Stimulated activated CD8-positive, alpha-beta memory T cell treated with anti-CD3 and anti-CD28 coated beads, Interleukin-4, amount 100 ng/mL, for 48 hours (primary cell): ENCODE measurements at places on chromosomes 2 and 18.

- DNase-seq = no peak
Measured at GRCh38 chr2:132577686-132578085, 92.3 kb downstream of the LYPD1 start.

DNA sequence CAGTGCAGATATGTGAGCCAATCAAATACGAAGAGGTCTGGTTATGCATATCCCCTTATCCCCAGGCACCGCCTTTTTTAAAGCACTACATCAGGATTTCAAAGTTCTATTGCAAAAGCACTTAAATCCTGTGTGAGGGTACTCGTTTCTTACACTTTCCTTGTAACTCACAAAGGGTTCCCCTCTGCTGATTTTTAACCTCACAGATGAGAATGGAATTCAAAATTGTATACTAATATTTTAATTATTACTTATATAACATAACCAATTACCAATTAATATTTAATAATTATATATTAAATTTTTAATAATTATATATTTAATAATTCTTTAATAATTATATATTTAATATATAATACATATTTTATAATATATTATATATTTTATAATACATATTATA lies 126.2 kb upstream of the MAPRE2 start:
- DNase-seq = no peak

DNA sequence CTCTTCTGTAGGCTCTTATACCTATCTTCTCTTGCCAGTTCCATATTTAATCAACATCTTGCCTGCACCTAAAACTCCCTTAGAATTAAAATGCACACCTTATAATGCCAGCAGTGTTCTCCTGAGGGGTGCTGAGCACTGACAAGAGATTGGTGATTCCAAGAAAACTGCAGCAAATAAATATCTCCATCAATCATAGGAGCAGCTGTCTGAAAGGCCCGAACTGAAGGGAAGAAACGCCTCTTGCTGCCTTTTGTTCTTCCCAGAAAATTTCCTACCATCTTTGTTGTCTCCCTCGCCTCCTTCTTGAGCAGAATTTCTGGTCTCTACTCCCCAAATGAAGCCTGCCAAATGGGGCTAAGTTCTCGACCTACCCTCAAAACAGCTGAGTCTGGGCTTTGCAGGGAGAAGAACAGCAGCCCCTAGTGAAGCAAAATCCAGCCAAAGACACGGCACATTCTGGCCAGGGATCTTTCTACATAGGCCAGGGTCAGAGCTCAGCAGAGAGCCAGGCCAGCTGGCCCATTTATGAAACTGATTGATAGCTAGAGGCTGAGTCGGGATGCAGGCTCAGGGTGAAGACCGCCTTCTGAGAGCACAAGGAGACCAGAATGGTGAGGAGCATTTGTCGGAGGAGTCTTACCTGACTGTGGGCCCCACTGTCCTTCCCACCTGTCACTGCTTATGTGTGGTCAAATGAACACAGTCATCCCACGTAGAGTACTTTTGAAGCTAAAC lies 20.4 kb upstream of the TMEM247 start:
- no peak for DNase-seq

- no peak for DNase-seq
Measured at GRCh38 chr18:61690418-61691138, 202.2 kb downstream of the RNF152 start.

- no peak for DNase-seq
Measured at GRCh38 chr2:118711603-118712002, 135.8 kb downstream of the EN1 start.

DNA sequence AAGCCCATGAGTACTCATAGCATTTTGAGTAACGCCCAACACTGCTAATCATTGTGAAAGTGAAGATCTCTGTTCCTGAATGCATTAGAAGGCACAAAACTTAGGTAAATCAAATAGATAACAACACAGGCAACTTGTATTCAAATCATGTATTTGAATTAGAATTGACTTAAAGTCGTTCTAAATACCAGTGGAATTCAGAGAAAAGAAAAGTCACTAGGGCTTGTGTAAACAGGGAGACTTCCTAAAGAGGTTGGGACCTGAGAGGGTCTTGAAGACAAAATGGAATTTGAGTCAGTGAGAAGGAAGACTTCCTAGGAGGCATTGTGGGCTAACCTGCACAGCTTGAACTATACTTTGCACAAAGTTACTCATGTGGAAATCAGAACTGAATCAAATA lies 127.2 kb downstream of the CTNNA2 start:
- no peak for DNase-seq

- no peak for DNase-seq
Measured at GRCh38 chr2:86439879-86440630, 1.1 kb upstream of the KDM3A start.

GRCh38 chr2:84816426-84817026 lies 64.4 kb downstream of the TRABD2A start:
- DNase-seq = no peak

GRCh38 chr18:12726331-12726730 lies 23.5 kb downstream of the PSMG2 start:
- no peak for DNase-seq

- peak; percentile 12 for DNase-seq
Measured at GRCh38 chr2:74006459-74006858, 21.7 kb downstream of the TET3 start.

DNA sequence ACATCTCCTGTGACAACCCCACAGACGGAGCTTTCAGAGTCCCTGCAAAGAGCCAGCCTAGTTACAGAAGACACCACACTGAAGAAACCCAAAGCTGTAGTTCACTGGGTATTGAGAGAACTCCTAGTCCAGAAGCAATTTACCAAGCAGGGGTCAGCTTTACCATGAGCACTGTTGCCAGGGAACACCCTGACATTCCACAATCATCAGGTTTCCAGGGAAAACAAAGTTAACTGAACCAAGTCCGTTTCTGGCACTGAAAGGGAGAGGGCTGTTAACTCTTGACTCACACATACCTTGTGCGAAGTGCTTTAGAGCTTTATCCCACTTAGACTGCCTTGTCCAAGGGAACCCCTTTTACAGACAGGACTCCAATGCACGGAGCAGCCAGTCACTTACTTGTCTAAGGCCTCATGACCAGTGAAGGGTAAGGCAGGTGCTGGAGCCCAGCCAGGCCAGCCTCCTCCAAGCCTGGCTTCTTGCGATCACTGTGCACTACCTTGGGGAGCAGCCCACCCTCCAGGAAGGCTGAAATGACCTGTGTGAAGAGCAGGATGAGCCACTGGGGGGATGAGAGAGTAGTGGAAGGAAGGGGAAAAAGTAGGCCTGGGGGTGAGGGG lies 53.9 kb downstream of the REEP1 start:
- DNase-seq = no peak

DNA sequence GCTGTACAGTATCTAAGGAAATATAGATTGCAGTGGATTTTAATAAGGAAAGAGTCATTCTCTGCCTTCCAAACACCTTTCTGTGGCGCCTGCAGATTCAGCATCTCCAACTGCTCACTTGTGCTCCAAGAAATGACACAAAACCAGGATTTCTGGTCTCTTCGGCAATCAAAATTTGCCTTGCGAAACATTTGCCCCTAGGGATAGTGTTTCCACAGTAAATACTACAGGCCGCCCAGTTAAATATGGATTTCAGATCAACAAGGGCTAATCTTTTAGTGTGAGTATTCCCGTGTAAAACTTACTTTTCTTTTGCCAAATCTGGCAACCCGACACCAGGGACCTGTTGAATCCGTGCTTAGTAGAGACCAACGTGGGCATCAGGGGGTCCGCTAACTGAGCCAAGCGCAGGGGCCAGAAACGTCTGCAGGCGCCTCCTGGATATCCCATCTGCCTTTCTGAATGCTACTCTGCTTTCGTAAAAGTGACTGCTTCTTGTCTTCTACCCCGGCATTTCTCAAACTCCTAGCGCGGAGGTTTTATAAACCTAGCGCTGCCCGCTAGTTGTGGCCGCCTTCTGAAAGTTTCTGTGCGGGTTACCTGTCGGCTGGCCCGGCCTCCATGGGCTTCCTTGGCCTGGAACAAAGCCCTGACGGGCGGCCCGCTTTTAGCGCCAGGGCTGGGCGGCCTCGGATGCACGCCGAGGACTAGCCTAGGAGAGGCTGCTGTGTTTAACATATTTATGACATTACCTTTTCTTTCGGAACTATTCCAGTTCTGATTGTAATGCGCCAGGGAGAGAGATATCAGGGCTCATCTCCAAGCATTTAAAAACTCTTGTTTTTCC lies 2.5 kb downstream of the CYP1B1 start:
- no peak for DNase-seq

GRCh38 chr2:95009412-95009811 lies 16.1 kb upstream of the MAL start:
- no peak for DNase-seq

DNA sequence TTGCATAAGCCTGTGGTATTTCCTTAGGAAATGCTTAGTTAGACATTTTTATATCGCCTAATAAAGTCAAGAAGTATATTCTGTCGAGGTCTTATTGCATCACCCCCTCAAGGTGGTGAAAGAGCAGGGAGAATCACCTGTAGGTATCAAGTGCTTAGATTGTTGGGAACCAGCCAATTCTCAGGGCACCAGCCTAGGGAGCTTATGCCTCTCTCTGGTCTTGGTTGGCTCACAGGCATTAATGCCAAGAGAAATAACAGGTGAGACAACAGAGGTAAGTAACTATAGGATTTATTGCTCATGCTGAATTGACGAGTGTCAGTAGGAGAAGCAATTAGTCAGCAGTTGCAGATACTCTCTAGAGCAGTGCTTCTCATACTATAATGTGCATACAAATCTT lies 663.3 kb upstream of the ZNF804A start:
- no peak for DNase-seq

- no peak for DNase-seq
Measured at GRCh38 chr2:17752892-17753802, 463 bp downstream of the SMC6 start.

- DNase-seq = no peak
Measured at GRCh38 chr2:54373855-54374254, 82.3 kb upstream of the SPTBN1 start.

GRCh38 chr18:68176901-68177300 lies 538.0 kb downstream of the TMX3 start:
- no peak for DNase-seq

- DNase-seq = no peak
Measured at GRCh38 chr2:119724656-119725485, 34.9 kb upstream of the PTPN4 start.

- peak; percentile 36 for DNase-seq
Measured at GRCh38 chr2:168490946-168491605, 35.0 kb downstream of the CERS6 start.

DNA sequence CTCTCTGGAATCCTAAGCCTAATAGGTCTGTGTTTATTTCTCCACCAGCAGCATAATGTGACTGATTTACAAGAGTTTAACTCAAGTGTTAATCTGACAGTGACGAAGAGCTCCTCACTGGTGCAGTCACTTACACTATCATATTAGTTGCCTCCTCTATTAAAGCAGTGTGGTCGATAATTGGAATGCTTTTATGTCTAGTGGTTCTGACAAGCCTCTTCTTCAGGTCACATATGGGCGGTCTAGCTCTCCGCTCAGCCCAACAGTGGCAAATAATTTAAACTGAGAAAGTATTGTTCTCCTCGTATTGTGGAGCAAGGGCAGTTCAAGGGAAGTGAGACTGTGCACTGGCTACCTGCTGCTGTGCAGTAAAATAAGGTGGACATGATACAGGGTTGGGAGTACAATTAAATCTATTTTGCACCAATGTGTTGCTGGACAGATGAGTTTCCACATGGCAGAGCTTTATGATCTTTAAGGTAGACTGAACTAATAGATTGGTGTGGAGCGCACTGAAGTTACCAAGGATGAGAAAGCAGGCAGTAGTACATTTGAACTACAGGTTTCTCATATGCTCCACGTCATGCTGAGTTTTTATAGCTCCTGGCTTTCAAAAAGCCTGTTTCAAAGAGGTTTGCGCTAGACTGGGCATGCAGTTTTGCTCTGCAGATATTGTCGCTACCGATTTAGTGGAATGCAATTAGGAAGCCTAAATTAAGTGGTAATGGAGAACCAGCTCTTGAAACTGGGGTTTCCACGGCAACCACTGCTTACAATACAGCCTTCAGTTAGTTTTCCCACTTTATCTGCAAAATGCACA lies 151.7 kb upstream of the POU3F3 start:
- no peak for DNase-seq

- DNase-seq = no peak
Measured at GRCh38 chr2:213108308-213108707, 43.1 kb downstream of the IKZF2 start.

GRCh38 chr2:81007104-81007503 lies 702.6 kb upstream of the LRRTM1 start:
- no peak for DNase-seq

GRCh38 chr2:6827566-6828298 lies 38.0 kb downstream of the CMPK2 start:
- DNase-seq = no peak

- DNase-seq = no peak
Measured at GRCh38 chr18:34933909-34934661, 107.1 kb upstream of the MAPRE2 start.

GRCh38 chr2:16140771-16141640 lies 200.7 kb downstream of the MYCN start:
- no peak for DNase-seq

- no peak for DNase-seq
Measured at GRCh38 chr2:171807831-171808393, 86.1 kb downstream of the SLC25A12 start.

GRCh38 chr2:70553334-70553583 lies 367 bp downstream of the TGFA start:
- DNase-seq = no peak

- no peak for DNase-seq
Measured at GRCh38 chr2:160469621-160470204, 23.9 kb downstream of the RBMS1 start.

GRCh38 chr2:64766841-64767669 lies 113.3 kb upstream of the SERTAD2 start:
- DNase-seq = no peak

DNA sequence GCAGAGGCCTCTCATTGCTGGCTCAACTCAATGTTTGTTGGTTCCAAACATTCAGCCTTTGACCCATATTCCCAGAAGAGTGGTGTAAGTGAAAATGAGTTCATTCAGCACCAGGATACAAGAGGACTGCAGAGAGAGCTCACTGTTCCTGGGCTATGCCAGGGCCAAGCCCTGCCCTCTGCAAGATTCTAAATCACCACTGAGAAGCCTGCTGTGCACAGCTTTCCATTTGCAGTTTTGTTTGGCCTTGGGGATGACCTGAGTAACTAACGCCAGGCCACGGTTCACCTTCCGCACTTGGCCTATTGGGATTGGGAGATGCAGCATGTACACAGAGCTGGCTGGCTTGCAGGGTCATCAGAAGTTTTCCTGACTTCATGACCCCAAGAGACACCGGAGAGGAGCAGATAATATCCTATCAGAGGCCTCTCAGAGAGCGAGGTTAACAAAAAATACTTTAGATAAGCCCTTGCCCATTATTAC lies 12.6 kb downstream of the GKN1 start:
- DNase-seq = no peak

GRCh38 chr2:230953845-230954244 lies 28.8 kb upstream of the GPR55 start:
- peak; percentile 29 for DNase-seq

DNA sequence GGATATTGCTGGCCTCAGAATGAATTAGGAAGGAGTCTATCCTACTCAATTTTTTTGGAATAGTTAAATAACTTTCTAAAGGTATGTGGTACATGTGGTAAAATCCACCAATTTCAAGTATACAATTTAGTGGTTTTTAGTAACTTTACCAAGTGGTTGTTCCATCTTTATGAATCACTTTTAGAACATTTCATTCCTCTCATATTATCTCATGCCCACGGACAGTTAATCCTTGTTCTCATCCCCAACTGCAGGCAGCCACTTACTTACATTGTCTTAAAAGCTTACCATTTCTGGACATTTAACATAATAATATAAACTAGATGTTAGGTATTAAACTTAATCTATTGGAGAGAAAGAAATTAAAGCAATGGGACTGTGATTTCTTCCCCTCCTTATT lies 146.3 kb upstream of the ZC3H15 start:
- DNase-seq = no peak
